ENCODE measurements at places on chromosomes 16 and 17.

GRCh38 chr16:21937336-21937829 is 15.8 kb upstream of the UQCRC2 start:
- no peak for DNase-seq

DNA sequence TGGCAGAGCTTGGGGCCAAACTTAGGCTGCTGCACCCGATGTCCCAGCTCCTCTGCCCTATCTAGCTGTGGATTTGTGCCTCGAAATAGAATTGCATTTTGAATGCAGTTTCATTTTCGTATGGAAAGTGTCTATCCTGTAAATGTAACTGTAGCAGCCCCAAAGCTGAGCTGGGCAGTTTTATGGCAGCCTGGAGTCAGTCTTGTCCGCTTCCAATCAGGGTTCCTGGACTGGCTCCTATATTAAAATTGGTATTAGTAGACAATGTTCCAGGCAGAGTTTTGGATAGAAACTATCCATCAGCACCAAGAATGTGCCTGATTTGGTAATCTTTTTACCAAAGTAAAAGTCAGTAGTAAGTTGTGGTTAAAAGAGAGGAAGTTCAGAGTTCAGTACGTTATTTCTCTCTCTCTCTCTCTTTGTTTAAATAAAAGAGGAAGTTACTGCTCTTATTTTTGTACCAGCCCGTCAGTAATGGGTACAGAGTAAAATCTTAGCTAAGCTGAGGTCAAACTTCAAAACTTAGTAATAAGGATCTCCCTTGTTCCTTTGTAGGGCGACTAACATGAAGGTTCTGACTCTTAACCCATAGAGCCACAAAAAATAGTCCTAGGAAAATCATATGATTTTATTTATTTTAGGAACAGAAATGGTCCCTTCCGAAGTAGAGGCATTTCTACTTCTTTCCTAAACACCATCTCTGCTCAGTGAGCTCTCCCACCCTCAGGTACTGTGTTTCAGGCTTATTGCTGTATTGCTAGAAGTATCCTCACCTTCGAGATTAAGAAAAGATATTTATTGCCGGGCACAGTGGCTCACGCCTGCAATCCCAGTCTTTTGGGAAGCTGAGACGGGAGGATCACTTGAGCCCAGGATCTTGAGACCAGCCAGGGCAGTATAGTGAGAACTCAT is 28.0 kb downstream of the PRKCB start:
- no peak for DNase-seq

DNA sequence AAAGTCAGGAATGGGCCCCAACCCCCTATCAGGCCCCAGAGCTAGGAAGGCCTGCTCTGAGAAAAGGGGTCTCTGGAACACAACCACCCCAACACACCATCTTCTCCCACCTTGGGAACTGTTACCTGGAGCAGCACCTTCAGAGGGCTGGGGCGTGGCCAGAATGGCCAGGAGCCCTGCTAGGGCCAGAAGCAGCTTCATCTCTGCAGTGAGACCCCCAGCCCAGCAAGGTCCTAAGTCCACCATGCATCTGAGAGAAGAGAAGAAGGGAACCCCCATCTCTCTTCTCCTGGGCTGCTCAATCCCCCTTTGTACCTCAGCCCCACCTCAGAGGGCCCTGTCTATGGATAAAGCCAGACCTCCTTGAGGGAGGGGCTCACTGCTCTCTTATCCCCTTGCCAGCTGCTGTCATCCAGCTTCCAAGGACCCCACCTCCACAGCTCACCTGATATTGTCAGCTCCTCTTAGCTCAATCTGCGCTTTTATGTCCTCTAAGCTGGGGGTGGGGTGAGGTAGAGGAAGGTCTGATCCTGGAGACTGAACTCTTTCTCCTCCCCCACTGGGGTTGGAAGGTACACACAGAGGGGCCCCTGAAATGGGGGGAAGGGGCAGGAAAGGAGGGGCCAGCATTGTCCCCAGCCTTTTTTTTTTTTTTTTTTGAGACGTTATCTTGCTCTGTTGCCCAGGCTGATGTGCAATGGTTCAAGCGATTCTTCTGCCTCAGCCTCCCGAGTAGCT is at the start of gene MPO:
Gene MPO, minus strand, starts transcription at position 456 of the 738 bp plus-strand sequence. Its CDS starts 177 bp downstream, at position 279.
- DNase-seq: no peak

- peak; percentile 18 for DNase-seq
Observed at GRCh38 chr16:27326738-27327585, 13.2 kb downstream of the IL4R start.

DNA sequence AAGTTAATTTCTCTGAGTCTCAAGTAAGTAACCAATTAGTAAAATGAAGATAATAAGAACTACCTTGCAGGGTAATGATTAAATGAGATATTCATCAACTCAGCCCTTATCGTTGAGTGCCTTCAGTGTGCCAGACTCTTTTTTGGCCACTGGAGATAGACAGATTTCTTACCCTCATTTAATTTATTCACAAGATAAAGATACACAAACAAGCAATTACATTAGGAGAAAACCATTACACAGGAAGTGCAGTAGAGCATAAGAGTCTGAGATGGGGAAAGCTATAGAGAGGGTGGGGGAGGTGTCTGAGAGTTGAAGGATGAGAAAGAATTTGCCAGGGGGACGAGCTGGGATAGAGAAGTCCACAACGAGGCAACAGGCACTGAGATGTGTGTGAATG is 72.5 kb upstream of the BCAR1 start:
- DNase-seq: no peak

- DNase-seq: no peak
Observed at GRCh38 chr17:29129731-29130130, 50.5 kb downstream of the MYO18A start.

GRCh38 chr16:88060524-88061219 is 109.4 kb downstream of the BANP start:
- DNase-seq: no peak

GRCh38 chr16:90046971-90047713 is 27.9 kb upstream of the DBNDD1 start:
- no peak for DNase-seq

DNA sequence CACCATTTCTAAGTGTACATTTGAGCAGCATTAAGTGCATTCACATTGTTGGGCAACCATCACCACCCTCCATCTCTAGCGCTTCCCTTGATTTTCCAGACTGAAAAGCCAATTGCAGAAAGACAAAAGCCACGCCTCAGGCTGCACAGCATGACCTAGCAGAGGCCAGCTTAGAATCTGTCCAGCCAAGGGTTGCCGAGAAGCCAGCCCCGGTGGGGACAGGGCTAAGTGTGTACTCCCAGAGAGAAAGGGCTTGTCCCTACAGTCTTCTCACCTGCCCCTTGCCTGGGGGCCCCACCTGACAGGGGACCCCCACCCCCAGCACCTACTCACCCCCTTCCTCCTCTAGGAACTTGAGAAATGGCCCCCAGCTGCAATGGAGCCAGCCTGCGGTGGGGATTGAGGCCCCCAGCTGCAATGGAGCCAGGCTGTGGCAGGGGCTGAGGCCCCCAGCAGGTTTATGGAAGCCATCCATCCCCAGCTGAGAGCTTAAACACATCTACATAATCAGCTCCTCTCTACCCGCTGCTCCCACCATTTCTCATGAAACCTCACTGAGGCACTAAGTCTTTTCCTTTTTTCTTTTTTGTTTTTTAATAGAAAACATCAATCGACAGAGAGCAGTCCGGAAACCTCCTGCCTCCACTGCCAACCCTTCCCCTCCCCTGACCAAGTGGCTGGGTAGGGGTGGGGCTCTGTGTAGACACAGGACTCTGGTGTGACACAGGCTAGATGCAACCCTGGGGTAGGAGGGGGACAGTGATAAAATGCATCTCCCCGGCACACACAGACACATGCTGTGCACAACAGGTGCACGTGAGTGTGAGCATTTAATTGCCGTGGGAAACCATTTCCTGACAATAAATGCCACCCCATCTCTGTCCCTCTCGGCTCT is 77.9 kb downstream of the CCT6B start:
- DNase-seq: no peak

DNA sequence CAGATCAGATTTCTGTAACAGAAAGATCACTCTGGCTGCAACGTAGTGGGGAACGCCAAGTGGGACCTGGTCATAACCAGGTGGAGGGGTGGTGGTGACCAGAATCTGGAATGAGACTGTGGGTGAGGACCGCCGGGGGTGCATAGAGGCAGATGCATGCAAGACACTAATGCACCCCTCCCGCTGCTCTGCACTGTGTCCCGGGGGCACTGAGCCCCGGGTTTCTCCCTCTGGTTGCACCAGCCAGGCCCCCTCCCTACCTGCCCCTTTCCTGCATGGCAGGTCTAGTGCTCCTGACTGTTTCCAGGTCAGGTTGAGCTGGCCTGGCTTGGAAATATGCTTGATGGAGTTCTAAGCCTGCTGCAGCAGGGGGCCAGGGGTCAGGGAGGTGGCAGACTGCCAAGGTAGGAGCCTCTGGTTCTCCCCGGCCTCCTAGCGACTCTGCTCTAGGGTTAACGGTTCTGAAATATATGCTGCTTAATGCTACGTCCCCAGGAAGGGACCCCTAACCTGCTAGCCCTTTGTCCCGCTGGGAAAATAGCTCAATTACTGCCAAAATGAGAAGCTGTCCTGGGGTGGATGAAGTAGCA is 94.3 kb downstream of the SDK2 start:
- DNase-seq: no peak

DNA sequence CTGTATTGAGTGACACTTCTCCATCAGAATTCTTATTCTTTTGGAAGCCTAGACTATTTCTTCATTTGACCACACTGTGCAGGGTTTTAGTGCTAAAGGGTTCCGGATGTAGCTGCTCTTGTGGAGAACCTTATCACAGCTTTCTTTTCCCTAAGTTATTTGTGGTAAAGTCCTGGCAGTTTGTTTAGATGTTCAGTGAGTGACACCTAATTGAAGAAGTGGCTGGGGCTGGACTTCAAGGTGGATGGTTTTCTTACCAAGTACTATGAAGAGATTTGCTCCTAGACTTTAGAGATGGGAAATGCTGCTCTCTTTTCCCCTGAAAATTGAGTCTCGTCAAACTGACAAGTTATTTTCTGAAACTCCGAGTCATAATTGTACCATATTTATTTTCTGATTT is 144.0 kb upstream of the TBX2 start:
- DNase-seq: no peak

- DNase-seq: no peak
Observed at GRCh38 chr16:61946019-61946418, 90.2 kb downstream of the CDH8 start.

DNA sequence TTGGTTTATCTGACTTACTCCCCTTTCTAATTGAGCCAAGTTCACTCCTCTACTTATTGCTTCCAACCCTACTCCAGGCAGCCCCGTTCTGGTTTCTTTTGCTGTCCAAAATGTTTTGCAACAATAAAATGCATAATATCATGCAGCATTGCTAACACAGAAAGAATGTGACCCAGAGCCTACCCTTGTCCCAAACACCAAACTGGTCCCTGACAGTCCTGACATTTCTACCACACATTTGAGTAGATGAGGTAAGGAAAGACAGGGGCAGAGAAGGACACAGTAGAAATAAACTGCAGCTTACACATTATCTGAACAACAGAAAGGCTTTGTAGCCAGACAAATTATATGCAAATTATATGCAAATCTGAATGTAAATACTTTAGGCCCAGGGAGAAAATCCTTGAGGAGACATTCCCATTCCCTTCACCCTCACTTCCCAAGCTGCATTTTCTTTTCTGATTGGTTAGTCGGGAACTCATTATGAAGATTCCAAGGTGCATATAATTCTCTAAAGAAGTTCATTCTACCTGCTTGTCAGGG is 31.6 kb downstream of the SOX9 start:
- no peak for DNase-seq

- DNase-seq: no peak
Observed at GRCh38 chr16:56912746-56913708, 18.9 kb upstream of the HERPUD1 start.

- no peak for DNase-seq
Observed at GRCh38 chr17:79154446-79154845, 79.8 kb downstream of the ENGASE start.

- DNase-seq: no peak
Observed at GRCh38 chr16:87042551-87043230, 274.5 kb downstream of the C16orf95 start.

GRCh38 chr17:60627124-60627523 is 27.1 kb downstream of the PPM1D start:
- no peak for DNase-seq

DNA sequence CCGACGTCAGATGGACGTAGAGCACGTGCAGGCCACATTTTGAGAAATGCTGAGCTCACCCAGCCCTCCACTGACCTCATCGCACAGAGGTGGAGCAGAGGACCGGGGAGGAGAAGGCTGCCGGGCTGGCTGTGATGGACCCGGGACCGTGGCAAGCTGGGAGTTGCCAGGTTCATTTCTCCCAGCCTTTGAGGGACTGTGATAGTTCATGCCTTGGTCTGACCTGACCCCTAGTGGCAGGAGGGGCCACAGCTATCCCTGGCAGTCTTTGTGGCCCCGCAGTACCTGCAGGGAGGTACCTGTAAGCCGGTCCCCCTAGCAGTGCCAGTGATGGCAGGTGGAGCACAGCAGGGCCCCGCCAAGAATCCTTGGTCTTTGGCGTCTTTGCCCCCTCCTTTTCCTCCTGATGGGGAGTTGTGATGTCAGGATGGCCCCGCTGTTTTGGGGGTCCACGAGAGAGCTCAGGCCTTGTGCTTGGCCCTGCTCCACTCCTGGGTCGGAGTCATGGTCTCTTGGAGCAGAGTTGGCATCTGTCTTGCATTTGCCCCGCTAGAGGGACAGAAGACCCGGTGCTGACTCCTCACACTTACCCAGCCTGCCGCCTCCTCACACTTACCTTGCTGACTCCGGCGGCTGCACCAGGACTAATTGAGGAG is 50.4 kb downstream of the OR1D5 start:
- DNase-seq: peak; percentile 31

All from activated effector memory CD4-positive, alpha-beta T cell treated with Interleukin-2 at 50 U/mL for 16 hours (primary cell).